Lung (tissue), 17 donors: ENCODE measurements at places on chromosomes 1 and 21. TPM values are rescaled to one million over a fixed set of nuclear protein-coding genes. Genes with fewer than 3 reads are reported as not detected.

- no peak overlapping the region for H3K4me3 ChIP-seq
- H3K4me1 ChIP-seq, result no peaks in the 10 kb centered on the region
- DNase-seq, result no peak
- no peak overlapping the region for H3K27ac ChIP-seq
- H3K36me3 ChIP-seq, result no peaks in the 10 kb centered on the region
- H3K27me3 ChIP-seq, result no peaks in the 10 kb centered on the region
These were observed 26.2 kb downstream of the SLC2A1 start for GRCh38 chr1:42932442-42932941.

Gene IFI44
- 38.4 TPM for total RNA-seq

- no peaks in the 10 kb centered on the region for H3K36me3 ChIP-seq
- no peak overlapping the region for H3K27ac ChIP-seq
- H3K4me1 ChIP-seq, result peaks cover 14% of the 10 kb centered on the region
- no peaks in the 10 kb centered on the region for H3K27me3 ChIP-seq
- DNase-seq, result peak; percentile 60
These were observed 34.4 kb upstream of the RNF19B start for GRCh38 chr1:32998997-32999396.

DNA sequence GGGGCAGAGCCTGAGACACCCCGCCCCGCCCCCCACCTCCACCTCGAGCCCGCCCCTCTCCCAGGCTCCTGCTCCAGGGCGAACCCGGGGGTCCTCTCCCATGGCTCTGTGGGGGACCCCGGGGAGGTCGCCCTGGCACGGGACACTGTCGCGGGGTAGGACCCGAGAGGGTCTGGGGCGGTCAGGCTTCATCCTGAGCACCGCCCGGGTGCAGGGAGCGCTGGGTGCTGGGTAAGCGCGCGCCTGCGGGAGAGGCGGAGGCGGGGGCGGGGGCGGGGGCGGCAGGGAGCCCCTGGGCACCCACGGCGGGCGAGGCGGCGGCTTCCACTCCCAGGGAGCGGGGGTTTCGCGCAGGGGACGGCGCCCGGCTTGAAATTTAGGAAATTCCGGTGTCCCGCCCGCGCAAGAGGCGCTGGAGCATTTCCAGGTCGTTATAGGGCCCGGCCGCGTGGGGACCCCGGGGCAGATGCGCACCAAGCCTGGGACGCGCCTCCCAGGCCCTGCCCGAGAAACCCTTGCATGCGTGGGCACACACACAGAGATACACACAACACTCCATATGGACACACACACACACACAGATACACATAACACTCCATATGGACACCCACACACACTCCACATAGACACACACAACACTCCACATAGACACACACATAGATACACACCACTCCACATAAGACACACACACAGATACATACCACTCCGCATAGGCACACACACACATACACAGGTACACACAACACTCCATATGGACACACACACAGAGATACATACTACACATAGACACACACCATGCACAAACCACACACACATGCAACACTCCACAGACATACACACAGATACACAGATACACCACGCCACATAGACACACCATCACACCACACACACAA is 48.7 kb upstream of the SLC19A1 start:
- H3K27me3 ChIP-seq, result no peaks in the 10 kb centered on the region
- H3K27ac ChIP-seq, result peak overlapping the region; percentile 27
- peaks cover 3% of the 10 kb centered on the region for H3K4me1 ChIP-seq
- H3K36me3 ChIP-seq, result no peaks in the 10 kb centered on the region

Gene ZNF669
- total RNA-seq, result 7.5 TPM

- no peaks in the 10 kb centered on the region for H3K36me3 ChIP-seq
- H3K4me3 ChIP-seq, result no peak overlapping the region
- H3K4me1 ChIP-seq, result no peaks in the 10 kb centered on the region
- peak overlapping the region; percentile 94 for H3K27ac ChIP-seq
- no peaks in the 10 kb centered on the region for H3K27me3 ChIP-seq
- no peak for DNase-seq
These were observed 10.9 kb upstream of the BOLA1 start for GRCh38 chr1:149888247-149888998.

DNA sequence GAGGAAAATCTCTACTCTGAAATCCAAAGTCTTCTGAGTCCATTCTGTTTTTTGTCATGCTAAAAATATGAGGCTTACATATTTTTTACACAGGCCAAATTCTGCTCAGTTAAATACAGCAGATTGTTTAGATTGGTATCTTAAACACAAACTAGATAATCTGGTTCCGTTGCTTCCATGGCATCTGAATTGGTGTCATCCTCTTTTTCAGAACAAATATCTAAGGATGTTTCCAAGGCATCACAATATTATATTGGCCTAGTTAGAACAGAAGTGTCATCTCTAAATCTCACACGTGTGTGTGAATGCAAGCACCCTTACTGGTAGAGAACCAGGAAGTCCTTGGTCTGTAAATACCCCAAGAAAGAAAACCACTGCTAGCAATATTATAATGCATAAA is 151.2 kb downstream of the NRIP1 start:
- no peak overlapping the region for H3K27ac ChIP-seq
- no peaks in the 10 kb centered on the region for H3K27me3 ChIP-seq
- no peaks in the 10 kb centered on the region for H3K4me1 ChIP-seq
- DNase-seq, result no peak

Gene HEATR1
- total RNA-seq, result 32.0 TPM

Gene YBX1
- total RNA-seq, result 617 TPM

- H3K27ac ChIP-seq, result peak overlapping the region; percentile 92
- no peaks in the 10 kb centered on the region for H3K36me3 ChIP-seq
- no peak overlapping the region for H3K4me3 ChIP-seq
- DNase-seq, result peak; percentile 78
- H3K4me1 ChIP-seq, result peaks cover 5% of the 10 kb centered on the region
- no peaks in the 10 kb centered on the region for H3K27me3 ChIP-seq
These were observed 1.5 kb downstream of the SPATA6 start for GRCh38 chr1:48470481-48470855.

Gene LCE1E
- not detected for total RNA-seq

DNA sequence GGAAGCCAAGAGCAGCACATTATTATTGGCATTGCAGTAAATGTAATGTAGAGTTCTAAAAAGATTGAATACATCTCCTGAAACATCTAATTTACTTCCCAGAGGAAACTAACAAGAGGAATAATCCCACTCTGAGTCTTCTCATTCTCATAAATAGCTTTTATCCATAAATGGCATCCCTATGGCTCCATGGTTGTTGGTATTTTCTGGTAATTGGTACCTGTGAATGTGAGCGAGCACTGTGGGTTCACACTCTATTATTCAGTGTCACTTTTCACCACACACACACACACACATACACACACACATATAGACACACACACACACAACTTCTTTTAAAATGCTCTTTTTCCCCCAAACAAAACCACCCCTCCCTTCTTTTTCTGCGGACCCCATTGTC is 4.7 kb upstream of the WLS start:
- no peaks in the 10 kb centered on the region for H3K4me1 ChIP-seq
- no peak overlapping the region for H3K27ac ChIP-seq
- no peaks in the 10 kb centered on the region for H3K27me3 ChIP-seq
- no peaks in the 10 kb centered on the region for H3K36me3 ChIP-seq

Gene PCP4L1
- total RNA-seq, result 5.8 TPM

GRCh38 chr21:14734191-14734590 is 188.1 kb upstream of the SAMSN1 start:
- H3K27me3 ChIP-seq, result no peaks in the 10 kb centered on the region
- H3K4me3 ChIP-seq, result no peak overlapping the region
- DNase-seq, result no peak
- no peak overlapping the region for H3K27ac ChIP-seq
- H3K4me1 ChIP-seq, result no peaks in the 10 kb centered on the region
- H3K36me3 ChIP-seq, result no peaks in the 10 kb centered on the region

DNA sequence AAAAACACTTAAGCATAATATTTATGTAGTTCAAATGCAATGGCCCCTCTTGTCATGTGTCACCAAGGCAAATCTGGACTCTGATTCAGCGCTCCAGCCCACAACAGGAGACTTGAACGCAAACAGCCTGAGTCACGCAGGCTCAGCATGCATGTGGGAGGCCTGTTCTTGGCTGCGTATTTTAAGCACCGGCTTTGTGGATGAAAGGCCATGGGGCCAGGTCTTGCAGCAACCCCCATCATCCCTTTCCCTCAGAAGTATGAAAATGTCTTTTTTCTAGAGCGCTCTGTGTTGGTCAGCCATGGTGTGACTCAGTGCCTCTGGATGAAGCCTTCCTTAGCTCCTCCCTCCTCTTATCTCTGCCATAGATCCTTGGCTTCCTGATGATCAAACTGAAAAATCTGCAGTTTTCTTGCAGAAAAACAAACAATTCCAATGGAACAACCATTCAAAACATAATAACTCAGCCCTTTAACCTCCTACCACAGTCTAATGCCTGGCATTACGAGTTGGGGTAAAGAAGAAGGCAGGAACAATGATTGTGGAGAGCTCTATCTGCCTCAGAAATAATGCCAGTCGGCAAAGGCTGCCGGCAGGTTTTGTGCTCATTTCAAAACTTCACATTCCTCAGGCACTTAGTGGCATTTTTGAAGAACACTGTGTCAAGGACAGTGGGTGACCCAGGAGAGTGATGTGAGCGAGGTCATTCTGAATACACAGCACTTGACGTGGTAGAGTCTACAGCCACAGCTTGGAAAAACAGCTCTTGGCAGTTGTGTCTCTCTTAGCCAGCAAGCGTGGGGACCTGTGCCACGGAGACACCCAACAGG is 167.5 kb downstream of the CLIC6 start:
- no peak overlapping the region for H3K4me3 ChIP-seq
- no peaks in the 10 kb centered on the region for H3K27me3 ChIP-seq
- H3K36me3 ChIP-seq, result no peaks in the 10 kb centered on the region
- H3K27ac ChIP-seq, result no peak overlapping the region
- H3K4me1 ChIP-seq, result peaks cover 2% of the 10 kb centered on the region
- DNase-seq, result no peak

GRCh38 chr1:221045842-221046831 is 166.9 kb downstream of the HLX start:
- H3K27ac ChIP-seq, result no peak overlapping the region
- H3K27me3 ChIP-seq, result no peaks in the 10 kb centered on the region
- no peaks in the 10 kb centered on the region for H3K4me1 ChIP-seq
- H3K36me3 ChIP-seq, result no peaks in the 10 kb centered on the region
- peak; percentile 22 for DNase-seq

- H3K4me1 ChIP-seq, result peaks cover 5% of the 10 kb centered on the region
- H3K36me3 ChIP-seq, result peaks cover 2% of the 10 kb centered on the region
- no peak overlapping the region for H3K4me3 ChIP-seq
- peaks cover 16% of the 10 kb centered on the region for H3K27me3 ChIP-seq
- no peak for DNase-seq
- H3K27ac ChIP-seq, result no peak overlapping the region
These were observed 99.9 kb downstream of the WDR4 start for GRCh38 chr21:42779431-42779861.

Gene SCNM1
- total RNA-seq, result 30.0 TPM

DNA sequence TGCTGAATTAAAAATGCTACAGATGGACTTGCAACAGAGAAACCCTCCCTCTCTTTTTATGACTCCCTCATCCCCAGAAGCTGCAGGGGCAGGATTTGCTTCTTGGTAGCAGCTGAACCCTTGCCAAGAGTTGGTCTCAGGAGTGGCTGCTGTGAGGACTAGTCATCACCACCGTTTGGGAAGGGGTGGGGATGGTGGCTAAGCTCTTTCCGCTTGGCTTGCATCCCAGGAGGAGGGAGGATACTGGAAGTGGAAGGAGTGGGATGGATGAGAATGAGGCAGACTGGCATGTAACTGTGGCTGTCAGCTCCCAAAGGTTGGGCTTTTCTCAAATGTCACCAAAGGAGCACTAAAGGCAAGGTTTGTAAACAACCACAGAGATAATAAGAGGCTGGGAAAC is 50.8 kb upstream of the COL24A1 start:
- no peak overlapping the region for H3K27ac ChIP-seq
- DNase-seq, result peak; percentile 48
- no peaks in the 10 kb centered on the region for H3K4me1 ChIP-seq
- no peak overlapping the region for H3K4me3 ChIP-seq

GRCh38 chr21:32411350-32412161 is 950 bp upstream of the EVA1C start:
- no peaks in the 10 kb centered on the region for H3K27me3 ChIP-seq
- no peaks in the 10 kb centered on the region for H3K4me1 ChIP-seq

Gene TMCO4
- 27.8 TPM for total RNA-seq
